ENCODE measurements at places on chromosomes 2 and 18.
A peak's percentile ranks its signal among the peaks of the same experiment; 100 is the strongest.

DNA sequence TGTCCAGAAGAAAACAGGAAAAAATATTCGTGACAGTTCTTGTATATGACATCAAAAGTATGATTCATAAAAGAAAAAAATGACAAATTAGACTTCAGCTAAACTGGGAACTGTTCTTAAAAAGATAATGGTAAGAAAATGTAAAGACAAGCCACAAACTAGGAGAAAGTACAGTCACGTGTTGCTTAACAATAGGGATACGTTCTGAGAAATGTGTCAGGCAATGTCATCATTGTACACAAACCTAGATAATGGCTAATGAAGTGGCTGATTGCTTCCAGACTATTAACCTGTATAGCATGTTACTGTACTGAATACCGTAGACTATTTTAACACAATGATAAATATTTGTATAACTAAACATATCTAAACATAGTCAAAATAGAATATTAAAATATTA is 35.9 kb upstream of the CTIF start:
- no peak for DNase-seq

DNA sequence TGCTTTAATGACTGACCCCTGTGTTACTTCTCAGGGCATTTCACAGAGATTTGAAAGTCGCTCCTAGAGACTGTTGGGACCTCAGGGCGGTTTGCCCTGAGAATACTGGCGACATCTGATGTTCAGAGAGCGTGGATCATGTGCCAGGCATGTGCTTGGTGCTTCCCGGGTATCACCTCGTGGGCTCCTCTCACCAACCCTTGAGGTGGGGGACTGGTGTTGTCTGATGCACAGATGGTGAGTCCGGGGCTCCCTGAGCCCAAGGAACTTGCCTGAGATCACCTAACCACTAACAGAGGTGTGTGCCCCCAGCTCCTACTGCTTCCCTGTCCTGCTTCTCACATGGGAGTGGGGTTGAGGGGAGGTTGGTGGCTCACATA is 16.2 kb downstream of the ATOH8 start:
- no peak for DNase-seq

- DNase-seq = peak; percentile 44
These were observed at the start of gene KLF7 for GRCh38 chr2:207165121-207166038. TSS of gene KLF7 (minus strand) at chr2:207165948. CDS start at chr2:207165568, 380 bp downstream.

DNA sequence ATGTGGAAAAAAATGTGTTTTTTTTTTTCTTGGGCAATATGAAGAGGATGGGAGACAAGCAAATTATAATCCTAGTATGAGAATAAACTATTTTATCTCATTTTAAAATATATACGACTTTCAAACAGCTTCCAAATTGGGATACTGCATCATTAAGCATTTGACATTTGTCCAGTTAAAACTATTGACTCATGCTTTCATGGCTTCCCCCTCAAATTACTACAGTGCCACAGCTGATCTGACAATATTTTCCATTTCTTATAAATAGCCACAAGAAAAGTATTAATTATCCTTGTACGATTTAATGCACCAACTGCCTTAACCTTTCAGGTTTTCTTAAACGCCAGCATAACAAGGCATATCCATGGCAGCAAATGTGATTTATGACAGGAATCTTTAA is 1134.8 kb upstream of the ZEB2 start:
- DNase-seq = no peak

- no peak for DNase-seq
These were observed 694.7 kb downstream of the ARHGAP15 start for GRCh38 chr2:143823876-143824275.

DNA sequence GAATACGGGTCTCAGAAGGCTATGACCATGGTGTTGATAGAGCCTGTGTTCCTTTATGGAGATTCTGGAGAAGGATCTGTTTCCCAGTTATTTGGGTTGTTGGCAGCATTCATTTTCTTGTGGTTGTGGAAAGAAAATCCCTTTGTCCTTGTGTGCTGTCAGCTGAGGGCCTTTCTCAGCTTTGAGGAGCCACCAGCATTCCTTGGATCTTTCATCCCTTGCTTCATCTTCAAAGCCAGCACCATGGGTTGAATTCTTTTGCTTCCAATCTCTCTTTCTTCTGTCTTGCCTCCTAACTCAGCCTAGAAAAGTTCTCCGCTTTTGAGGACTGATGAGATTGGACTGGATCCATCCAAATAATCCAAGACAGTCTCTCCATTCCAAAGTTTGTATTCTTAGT is 103.2 kb upstream of the MMADHC start:
- DNase-seq = no peak

DNA sequence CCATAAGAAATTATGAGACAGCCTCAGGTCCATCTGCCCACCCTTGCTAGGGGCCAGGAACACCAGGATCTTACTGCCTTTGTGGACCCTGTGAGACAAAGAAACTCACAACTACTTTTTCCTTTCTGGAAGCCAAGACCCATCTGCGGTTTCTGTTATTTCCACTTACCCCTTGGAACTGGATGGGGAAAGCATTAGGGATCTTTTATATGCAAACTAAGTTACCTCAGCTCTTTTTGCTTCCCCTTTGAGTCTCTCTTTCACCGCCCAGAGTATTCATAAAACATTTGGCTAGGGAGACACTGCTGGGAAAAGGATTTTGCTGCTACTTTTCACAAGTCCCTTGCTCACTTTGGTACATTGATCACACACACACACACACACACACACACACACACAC is 95.7 kb downstream of the ZNF385B start:
- DNase-seq = no peak

GRCh38 chr2:21820271-21820670 is 696.5 kb downstream of the TDRD15 start:
- no peak for DNase-seq

DNA sequence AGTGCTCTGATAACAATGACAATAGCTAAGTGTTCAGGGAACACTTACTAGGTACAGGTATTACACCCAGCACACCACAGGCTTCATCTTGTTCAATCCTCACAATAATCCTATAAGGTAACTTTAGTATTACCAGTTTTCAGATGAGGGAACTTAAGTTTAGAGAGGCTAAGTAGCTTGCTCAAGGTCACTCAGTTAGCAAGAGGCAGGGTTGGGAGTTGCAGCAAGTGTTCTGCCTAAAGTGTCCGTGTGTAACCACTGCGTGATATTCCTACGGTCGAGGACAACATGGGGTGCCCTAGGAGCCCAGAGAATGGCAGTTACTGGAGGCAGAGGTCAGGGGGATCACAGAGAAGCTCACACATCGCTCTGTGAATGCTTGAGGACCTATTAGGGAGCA is 30.2 kb upstream of the EGR4 start:
- no peak for DNase-seq

GRCh38 chr18:26723981-26724380 is 141.5 kb downstream of the AQP4 start:
- DNase-seq = no peak

GRCh38 chr18:50397023-50397422 is 22.2 kb downstream of the SKA1 start:
- DNase-seq = no peak

DNA sequence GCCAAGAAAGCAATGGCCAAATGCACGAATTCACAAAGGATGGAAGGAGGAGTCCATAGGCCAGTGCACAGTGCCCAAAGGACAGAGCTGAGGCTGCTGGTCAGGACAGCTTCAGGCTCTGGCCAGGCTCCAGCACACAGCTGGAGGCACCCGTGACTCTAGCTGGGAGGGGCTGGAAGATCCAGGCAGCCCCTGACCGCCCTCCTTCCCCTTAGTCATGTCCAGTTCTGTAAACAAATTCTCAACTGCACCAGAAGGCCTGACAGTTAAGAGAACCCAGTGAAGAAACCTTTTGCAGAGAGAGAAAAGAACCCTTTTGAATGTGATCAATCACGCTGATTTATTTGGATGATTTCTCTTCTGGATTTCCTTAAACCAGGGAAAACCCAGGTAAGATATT is 7.7 kb upstream of the YWHAQ start:
- DNase-seq = peak; percentile 97

- DNase-seq = no peak
These were observed 66.8 kb downstream of the GBX2 start for GRCh38 chr2:236101311-236101950.
